Foreskin keratinocyte (primary cell): ENCODE measurements at places on chromosomes 3 and 15.
A peak's percentile ranks its signal among the peaks of the same experiment; 100 is the strongest.

- no peak for DNase-seq
These were observed 67.8 kb upstream of the SLC24A5 start for GRCh38 chr15:48052946-48053345.

GRCh38 chr3:49175530-49175929 lies 4.1 kb downstream of the KLHDC8B start:
- DNase-seq: no peak

GRCh38 chr3:45881078-45882022 lies 5.0 kb upstream of the CCR9 start:
- peak; percentile 24 for DNase-seq

DNA sequence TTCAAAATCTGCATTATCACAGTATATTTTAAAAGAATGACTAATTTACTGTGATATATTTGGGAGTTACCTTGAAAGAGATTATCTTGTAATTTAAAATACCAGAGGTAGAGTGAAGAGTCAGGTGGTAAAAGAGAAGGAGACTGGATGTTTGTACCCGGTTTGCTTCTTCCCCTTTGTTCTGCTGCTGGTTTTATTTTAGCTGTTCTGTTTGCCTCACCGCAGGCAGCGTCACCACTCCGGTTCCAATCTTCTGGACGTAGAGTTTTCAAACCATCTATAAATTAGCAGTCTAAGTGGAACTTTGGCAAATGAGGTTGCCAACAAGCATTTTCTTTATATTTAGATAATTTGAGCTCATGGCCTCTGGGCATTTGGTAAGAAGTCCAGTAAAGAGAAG lies 38.2 kb downstream of the PPARG start:
- DNase-seq: no peak

DNA sequence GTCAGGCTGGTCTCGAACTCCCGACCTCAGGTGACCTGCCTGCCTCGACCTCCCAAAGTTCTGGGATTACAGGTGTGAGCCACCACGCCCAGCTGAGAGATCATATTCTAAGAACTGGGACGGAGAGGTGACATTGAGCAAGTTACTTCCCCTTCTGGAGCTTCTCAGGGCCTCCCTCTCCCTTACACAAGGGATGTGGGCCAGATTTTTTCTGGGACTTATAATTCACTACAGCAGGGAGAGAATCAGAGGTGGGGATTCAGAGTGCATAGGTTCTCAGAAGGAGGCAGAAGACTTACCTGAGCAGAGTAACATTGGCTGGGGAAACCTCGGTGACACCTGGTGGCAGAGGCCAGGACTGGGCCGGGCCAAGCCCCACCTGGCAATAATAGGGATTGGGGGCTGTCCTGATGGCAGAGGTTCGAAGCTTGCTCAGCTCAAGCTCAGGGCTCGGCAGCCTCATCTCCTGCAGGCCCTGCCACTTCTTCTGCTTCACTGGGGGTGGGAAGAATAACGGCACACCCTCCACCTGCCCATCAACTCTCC lies 6.8 kb downstream of the LTK start:
- DNase-seq: no peak
